H9 (cell line): ENCODE measurements at places on chromosomes 11 and 22.

DNA sequence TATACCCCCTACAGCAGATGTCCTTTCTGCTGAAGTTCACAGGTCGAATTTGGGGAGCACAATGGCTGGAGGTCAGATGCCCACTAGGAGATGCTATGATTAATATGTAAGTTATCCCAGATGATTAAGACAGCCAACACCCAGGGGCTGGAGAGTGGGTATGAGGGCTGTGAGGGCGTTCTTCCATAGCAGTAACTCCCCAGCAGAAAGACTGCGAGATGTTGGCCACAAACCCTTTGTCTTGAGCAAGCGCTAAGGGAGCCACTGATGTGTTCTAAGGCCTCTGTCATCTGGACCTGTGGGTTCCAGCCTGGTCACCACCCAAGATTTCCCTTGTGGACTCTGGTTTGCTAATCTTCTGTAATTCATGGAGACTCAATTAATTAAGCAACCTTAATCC, 77.6 kb downstream of the BMAL1 start:
- DNase-seq: no peak

DNA sequence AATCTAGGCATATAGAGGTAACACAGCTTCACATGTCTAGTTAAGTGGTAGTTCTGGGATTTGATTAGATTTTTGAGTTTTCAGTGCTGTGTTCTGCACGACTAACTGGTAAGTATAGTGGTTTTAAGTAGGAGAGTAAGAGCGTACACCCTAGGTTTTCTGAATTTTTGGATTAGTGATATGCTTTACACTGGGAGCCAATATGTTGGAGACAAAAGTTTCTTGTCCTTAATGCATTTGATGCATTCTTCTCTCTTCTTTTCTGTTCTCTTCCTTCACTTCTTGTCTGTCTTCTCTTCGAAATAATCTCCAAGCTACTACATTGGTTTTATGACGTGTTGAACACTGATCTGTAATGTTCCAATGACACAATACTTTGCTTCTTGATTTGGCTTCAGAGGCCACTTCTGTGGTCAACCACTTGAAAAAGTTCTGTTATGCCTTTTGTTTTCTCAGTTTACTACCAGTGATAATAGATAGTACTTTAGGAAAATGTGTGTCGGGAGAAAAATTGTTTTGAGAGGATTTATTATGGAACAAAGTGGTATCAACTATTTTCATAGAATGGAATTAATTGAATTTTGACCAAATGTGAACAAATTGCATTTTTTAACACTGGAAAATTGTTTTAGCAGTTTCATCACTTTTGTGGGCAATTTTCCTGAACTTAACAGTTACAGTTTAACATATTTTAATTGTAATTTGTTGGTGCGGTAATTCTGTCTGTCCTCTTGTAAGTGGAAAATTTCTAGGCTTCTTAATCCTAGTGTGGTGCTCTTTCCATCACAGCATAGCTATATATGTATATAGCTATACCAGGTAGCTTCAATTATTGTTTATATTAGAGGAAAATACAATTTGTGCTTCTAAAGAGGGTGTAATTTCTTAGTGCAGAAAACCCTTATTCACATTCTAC, 2.6 kb downstream of the PDE3B start:
- no peak for DNase-seq

DNA sequence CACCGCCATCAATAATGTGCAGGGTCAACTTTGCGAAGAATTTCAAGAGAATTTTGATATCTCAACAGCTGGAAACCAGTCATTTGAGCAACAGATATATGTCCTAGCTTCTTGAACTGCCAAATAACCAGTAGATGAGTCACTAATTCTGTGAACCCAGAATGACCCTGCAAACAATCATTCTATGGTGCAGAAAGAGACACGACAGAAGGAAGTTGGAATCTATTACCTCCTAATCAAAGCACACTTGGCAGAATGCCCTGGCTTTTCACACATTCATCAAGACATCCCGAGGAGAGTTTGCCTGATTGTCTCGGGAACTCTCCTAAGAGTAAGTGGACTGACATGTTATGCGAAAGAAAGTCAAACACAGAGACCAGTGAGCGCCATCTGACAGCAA, 621.1 kb downstream of the OPCML start:
- DNase-seq: no peak

DNA sequence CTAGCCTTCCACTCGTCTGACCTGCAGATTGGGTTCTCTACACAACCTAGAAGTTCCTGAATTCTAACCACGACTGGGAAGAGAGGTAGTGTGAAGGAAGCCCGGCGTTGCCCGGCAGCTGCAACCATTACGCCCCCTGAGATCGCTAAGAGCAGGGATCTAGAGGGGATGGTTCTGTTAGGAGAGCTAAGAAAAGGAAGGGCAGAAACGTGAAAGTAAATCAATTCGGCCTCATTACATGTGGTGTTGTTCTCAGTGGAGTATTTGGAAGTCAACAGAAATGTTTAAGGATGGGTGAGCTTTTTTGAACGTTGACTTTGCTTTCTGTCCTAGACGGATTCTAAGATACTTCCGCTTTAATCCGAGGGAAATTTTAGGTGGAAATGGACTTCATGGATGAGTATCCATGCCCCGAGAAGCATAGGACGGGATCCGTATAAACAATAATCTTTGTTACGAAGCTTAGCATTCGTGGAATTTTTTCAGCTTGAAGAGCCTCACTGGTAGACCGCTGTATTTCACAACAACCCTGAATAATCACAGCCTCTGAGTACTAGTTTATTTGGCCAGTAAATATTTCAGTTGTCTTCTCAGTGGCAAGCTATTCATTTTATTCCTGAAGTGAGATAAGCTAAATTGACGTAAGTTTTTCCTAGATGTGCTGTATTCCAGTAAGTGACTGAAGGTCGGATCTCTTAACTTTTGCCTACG, 629 bp downstream of the ATP5MG start:
- no peak for DNase-seq
